ENCODE measurements at places on chromosomes 2 and 18.

- no peak for DNase-seq
These were observed 212.1 kb downstream of the ARL6IP6 start for GRCh38 chr2:152930501-152930900.

DNA sequence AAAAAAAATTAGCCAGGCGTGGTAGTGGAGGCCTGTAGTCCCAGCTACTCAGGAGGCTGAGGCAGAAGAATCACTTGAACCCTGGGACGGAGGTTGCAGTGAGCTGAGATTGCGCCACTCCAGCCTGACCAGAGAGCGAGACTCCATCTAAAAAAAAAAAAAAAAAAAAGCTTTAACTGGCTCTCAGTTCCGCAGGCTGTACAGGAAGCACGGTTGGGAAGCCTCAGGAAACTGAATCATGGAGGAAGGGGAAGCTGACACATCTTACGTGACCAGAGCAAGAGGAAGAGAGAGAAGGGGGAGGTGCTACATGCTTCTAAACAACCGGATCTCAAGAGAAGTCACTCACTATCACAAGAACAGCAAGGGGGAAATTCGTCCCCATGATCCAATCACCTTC lies 505.6 kb upstream of the SLC8A1 start:
- no peak for DNase-seq

- DNase-seq, result no peak
These were observed 87.4 kb upstream of the CAPN13 start for GRCh38 chr2:30894498-30895119.

GRCh38 chr2:176189681-176190641 lies 1.5 kb downstream of the HOXD1 start:
- no peak for DNase-seq

GRCh38 chr2:47038656-47039488 lies 116.2 kb downstream of the STPG4 start:
- no peak for DNase-seq

DNA sequence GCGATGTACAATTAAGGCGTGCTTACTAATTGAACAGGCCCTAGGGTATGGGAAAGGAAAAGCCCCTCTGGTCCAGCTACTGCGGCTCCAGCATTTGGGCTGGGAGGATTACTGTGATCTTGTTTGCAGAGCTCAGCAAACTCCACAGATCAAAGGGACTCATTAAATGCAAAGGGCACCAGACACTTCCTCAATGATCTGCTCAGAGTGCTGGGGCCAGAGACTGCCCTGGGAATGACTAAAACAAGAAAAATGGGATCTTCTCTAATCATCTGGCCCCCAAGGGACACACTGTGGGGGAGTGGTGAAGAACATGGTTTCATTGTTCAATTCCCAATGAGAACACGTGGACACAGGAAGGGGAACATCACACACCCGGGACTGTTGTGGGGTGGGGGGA lies 85.0 kb downstream of the MARCHF4 start:
- DNase-seq, result no peak

DNA sequence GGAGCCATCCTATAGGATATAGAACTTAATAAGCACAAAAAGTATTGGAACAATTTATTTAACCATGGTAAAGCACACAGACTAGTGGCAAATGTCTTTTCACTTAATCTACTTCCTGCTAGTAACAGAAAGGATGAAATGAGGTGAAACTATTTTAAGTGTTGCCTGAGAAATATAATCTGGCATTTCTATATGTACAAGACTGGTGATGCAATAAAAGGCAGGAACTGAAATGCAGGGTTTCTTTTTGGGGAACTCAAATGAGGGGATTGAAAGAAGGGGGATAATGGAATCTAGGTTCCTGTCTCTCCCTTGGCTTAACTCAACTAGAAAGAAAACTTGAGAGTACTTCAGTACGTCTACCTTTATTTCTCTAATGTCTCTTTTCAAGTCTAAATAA lies 122.3 kb downstream of the MEMO1 start:
- no peak for DNase-seq

GRCh38 chr2:239161711-239162140 lies 239.1 kb downstream of the HDAC4 start:
- DNase-seq, result no peak

DNA sequence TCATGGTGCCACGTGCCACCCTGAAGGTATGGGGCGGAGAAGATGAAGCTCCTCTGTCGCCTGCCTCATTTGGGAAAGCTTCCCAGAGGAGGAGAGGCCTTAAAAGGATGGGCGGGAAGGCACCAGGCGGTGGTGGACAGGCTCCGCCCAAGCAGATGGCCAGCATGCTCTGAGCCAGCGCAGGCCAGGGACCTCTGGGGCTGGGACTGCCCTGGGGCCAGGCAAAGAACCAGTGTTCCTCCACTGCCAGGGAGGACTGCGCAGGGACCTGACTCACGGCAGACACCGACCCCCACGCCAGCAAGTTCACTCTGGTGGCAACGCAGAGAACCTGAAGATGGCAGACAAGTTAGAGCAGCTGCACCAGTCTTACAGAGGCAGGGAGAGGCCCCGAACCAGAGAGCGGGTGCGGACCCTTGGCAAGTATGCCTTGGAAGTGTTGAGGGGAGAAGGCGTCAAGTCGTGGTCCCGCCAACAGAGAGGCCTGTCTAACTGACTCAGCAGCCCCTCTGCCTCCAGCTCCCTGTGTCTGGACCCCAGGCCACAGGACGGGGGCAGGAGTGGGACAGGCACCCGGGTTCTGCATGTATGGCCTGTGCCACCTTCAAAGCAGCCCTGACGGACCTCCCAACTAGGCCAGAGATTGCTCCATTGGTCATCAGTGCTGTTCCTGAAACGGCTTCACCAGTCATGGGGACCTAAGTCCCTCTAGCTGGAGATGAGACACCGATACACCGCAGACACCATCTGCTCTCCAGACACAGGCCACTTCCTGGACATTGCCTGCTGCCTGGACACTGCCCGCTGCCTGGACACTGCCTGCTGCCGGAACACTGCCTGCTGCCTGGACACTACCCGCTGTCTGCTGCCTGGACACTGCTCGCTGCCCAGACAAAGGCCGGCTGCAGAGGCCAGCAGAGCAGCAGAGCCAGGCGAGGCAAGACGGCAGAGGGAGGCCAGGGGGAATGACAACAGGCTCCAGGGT lies 124.7 kb downstream of the HDAC4 start:
- DNase-seq, result no peak

DNA sequence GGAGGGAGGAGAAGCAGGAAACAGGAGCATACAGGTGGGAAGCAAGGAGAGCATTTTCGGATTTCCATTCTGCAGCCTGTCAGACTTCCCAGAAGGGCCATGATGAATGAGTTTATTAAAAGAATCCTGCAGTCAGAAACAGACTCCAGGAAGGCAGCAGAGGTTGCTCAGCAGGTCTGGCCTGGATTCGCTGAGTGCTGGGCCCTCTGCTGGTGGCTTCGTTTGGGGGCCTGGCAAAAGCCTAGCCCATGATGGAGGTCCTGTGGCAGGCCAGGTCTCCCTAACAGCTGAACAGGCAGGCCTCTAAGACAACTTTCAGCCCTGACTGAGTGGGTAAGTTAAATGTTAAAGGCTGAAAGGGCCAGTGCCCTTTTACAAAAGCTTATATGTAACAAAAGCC lies 108.2 kb upstream of the CAPN13 start:
- DNase-seq, result no peak

DNA sequence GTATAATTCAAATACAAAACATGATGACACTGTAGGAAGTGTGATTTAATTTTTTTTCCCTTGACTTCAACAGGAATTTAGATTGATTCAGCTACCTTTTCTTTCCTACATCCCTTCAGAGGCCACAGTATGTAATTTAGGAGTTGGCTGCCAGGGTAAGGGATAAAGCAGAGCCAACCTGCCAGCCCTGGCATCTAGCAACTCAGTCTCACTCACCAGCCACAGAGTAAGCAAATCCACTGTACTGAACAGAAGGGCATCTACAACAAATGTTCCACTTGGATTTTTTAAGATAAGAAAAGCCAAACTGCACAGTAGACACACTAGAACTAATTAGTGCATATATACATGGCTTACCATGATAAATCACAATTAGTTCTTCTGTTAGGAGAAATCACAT lies 54.3 kb upstream of the PEX13 start:
- DNase-seq, result no peak

DNA sequence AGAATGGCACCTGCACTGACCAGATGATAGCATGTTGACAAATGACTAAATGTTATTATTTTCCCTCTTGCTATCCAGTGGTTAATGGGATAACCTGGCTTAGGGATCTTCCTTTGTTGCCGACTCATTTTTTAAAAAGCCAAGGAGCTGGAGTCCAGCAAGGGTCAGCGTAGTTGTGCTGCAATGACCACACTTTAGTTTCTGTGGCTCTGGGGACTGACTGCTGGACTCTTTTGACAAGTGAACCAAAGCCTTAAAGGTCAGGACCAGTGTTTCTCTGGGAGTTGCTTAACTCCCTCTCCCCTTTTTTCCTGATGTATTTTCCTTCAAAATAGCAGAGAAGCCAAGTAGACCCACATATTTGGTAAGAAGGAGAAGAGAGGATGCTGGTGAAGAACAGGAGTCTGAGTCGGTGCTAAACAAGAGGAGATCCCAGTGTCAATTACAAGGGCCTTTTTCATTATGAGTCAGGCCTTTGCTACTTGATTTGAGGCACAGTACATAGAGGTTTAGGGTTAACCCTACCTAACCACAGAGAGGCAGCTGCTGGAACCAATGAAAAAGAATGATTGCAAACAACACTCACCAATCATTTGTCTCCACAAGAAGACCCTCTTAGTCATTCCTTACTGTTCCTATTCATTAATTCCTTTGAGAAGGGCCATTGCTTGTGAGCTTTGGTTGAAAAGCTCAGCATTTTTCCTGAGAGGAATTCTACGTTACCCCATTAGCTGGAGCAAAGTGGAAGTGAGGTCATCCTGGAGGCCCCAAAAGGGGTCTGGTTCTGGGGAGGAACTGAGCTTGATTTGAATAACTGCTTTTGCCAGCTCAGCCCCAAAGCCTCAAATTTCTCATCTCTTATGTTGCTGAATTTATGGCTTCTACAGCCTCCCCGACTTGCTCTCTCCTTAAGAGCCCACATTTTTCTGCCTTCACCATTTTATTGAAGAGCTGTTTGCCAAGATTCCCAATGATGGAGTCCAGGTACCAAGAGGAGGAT lies 137.6 kb upstream of the HNMT start:
- no peak for DNase-seq

- no peak for DNase-seq
These were observed 66.9 kb downstream of the CIB4 start for GRCh38 chr2:26574066-26574899.

DNA sequence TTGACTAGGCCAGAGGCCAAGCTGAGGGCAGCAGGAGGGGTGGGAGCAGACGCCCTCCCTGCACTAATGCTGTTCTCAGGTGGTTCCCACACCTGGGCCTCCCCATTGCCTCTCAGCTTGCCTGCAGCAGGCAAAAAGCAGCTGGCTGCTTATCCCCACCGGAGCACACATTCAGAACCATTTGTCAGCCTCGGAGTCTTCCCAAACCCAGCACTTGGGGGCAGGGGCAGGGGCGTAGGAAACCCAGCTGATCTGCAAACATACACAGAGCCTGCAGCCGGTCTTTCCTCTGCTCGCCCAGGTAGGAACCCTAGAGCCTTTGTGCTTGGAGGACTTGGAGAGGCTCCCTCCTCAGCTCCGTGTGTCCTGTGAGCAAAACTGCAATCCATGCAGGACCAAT lies 249.8 kb downstream of the CYP26B1 start:
- DNase-seq, result no peak

- no peak for DNase-seq
These were observed 30.2 kb downstream of the CMPK2 start for GRCh38 chr2:6835467-6835866.

DNA sequence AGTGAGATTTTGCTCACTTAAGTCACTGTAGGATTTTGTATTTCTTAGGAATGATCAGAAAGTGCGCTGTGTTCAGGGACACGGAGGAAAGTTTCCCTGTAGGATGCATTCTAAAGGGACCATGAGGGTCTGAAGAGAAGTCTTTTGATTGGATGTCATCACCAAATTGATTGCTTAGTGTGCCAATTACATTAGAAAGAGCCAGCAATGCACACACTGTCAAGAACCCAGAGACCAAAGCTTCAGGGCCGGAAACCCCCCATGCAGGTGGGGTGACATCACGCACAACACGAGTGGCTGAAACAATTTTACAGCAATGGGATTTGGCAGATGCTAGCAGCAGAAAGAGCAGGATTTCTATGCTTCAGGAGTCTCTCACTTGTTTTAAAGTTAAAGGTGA lies 242.4 kb downstream of the NAPG start:
- DNase-seq, result no peak

GRCh38 chr18:63762518-63762917 lies 12.7 kb upstream of the SERPINB7 start:
- DNase-seq, result no peak

DNA sequence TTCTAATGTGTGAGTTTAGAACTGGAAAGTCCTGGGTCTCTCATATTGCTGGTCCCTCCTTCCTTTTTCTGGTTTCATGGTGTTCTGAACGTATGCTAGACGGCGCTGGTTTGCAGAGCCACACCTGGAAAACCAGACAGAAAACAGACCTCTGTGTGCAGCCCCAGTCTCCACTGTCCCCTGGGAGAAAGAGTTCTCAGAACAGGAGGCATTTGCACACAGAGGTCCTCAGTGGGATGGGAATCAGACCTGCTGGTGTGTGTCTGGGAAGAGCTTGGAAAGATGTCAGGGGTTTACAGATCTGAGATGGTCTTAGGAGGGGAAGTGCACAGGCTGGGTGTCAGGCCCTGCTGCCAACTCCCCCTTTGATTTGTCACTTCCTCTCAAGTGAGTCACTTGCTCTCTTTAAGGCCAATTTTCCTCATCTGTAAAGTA lies 14.9 kb upstream of the MBP start:
- DNase-seq, result no peak

DNA sequence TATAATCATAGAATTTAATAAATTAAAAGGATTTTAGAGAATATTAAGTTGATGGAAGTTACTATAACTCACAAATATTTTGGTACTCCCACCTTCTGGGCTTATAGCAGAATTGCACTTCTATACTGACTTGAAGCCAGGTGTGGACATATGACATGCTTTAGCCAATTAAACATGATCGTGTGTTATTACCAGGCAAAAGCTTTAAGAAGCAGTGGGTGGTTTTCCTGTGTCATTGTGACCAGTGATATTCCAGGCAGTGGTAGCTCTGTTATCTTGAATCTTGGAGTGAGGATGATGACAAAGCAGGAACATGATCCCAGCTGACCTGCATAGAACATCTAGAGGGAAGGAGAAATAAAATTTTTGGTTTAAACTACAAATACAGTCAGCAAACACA lies 370.9 kb upstream of the ZEB2 start:
- peak; percentile 42 for DNase-seq

GRCh38 chr2:151193576-151193975 lies 68.1 kb downstream of the RBM43 start:
- DNase-seq, result no peak

DNA sequence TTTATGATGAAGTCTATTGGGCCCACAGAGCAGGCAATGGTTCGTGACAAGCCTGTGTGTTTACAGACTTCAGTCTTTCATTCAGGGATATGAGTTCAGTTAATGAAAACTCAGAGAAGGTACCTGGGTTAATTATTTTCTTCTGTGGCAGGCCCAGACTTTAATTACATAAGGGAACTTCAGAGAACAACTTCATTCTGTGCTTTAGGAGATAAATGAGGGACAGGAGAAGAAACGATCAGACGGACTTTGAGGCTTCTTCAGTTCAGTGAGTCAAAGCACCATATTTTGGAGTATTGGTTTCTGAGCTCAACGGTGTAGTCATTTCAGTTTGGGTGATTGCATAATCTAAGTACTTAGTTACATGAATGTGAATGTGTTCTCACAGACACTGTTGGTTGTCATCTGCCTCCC lies 203.0 kb upstream of the KCNJ3 start:
- DNase-seq, result no peak

GRCh38 chr2:233600386-233600785 lies 17.0 kb upstream of the UGT1A8 start:
- no peak for DNase-seq

GRCh38 chr2:232875256-232876121 lies 5.4 kb downstream of the SNORC start:
- no peak for DNase-seq

- DNase-seq, result no peak
These were observed 339.2 kb upstream of the NRP2 start for GRCh38 chr2:205343103-205343502.

Measured in NCI-H1417 treated with DMSO at 0.1 percent for 48 hours (cell line).